Activated CD4-positive, alpha-beta T cell treated with anti-CD3 and anti-CD28 coated beads, Interleukin-2, amount 50 U/mL, for 24 hours (primary cell): ENCODE measurements at places on chromosomes 2 and 18.

- no peak for DNase-seq
These were observed 88.3 kb downstream of the SLC8A1 start for GRCh38 chr2:40363631-40364030.

DNA sequence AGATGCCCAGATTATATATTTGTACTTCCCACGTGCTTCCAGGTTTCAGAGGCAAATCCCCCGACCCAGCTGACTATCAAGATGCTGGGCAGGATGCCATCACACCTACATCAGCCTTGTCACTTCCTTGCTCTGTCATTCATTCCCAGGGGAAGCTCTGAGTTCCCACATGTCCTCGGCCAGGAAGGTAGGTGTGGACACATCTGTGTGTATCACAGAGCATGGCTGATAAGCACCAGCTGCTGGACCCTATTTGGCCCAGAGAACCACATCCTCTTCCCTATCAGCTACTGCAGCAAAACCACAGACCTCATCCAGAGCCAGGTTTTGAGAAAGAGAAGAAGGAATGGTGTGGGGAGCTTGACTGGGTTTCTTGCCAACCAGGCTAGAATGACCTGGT is 31.9 kb upstream of the ITGA6 start:
- DNase-seq: no peak

- no peak for DNase-seq
These were observed 74.7 kb downstream of the PIAS2 start for GRCh38 chr18:46842583-46842982.

DNA sequence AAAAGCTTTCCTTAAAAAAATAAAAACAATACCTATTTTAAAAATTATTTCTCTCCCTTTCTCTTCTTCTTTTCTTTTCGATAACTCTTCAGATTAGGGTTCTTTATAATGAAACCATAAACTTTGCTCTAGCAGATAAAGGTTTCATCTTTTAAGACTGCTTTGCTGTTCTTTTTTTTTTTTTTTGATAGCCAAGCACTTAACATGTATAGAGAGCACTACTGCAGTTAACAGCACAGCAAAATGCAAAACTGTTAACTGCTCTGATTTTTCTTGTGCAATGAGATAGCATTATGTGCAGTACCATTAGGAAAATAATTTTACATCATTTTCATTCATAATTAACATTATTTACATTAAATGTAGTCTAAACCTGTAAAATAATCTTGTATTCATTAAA is 36.3 kb downstream of the GALNT1 start:
- DNase-seq: no peak

GRCh38 chr2:19360966-19361321 is 2.5 kb upstream of the OSR1 start:
- DNase-seq: no peak
